ENCODE measurements at places on chromosomes 16 and 17. TPM values are rescaled to one million over a fixed set of nuclear protein-coding genes. Genes with fewer than 3 reads are reported as not detected.

Gene OR1A1
- not detected for total RNA-seq

DNA sequence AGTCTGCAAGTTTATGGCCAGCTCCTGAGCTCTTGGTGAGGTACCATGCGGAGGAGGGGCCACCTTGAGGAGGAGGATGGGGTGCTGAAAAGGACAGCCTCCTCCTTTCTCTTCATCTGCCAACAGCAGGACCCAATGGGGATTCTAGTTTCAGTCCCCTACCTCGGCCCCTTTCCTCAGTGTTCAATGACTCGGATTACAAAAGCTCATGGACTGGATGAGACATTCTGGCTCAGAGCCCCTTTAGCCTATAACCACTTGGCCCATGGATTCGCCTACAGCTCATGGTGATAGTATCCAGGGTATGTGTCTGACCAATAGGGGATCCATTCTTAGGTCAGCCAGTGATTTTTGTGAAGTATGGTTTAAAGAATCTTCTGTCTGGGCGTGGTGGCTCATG, 8.5 kb upstream of the PIK3R6 start:
- DNase-seq = no peak

GRCh38 chr16:51393381-51394005, 242.4 kb upstream of the SALL1 start:
- DNase-seq = no peak

DNA sequence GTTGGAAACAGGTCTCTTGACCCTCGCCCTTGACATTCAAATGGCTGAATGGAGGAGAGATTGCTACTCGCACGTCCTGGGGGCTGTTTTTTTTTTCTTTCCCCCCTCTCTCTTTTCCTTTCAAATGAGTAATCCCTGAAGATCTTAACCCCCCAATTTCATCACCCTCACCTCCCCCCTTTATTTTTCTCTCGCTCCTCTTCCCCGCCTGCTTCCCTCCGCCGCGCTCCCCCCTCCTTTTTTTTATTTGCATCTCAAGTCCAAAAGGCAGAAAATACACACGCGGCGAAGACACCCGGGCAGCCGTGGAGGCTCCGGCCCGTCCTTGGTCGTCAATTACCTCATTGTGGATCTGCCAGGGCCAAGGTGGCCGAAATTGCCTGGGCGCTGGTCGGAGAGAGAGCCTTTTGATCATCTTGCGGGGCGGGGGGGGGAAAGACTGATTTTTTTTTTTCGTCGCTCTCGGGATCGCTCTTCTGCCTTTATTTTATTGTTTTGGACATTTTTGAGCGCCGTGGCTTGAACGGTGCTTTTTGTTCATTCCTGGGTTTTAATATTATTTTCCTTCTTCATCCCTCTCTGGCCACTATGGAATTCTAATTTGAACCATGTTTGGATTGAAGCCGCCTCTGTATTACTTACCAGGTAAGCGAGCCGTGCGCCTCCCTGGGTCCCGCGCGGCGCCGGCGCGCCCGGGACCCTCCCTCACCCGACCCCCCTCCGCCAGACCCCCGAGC, 57.2 kb upstream of the GSE1 start:
- no peak for DNase-seq

Gene CAVIN1
- total RNA-seq = 244 TPM

- peak; percentile 32 for DNase-seq
Measured at GRCh38 chr16:53159781-53160436, 105.1 kb downstream of the CHD9 start.

DNA sequence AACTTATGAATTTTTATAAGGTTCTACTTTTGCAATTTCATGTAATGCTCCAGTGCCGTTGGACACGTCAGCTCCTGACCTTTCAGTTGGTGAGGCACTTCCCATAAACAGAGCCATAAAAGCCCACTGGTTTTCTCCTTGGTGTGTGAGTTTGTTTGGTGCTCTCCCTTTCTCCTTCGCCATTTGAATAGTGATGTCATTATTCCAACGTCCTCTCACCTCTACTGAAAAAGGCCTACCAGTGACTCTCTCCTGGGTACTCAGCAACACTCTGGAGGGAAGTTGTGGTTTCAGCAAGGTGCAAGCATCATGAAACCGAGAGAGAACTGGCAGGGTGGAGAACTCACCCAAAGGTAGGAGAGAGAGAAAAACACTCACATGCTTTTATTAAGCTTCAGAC, 29.6 kb upstream of the HNF1B start:
- DNase-seq = no peak

DNA sequence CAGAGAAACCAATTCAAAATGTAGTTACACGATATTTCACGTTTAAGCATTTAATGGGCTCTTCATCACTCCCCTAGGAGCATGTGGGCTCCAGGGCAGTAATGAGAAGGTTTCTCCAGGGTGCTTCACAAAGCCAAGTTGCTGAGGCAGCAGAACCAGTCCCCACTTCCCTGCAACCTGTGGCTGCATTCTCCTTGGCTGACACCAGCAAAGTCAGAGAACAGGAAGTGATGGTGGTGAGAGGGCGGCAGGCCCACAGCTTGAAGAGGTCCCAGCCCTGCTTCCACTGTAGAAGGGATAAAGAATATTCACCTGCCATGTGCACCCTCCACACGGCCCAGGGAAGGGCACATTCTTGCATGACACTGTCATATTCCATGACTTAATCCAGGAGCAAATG, 133.2 kb downstream of the CBLN1 start:
- no peak for DNase-seq

DNA sequence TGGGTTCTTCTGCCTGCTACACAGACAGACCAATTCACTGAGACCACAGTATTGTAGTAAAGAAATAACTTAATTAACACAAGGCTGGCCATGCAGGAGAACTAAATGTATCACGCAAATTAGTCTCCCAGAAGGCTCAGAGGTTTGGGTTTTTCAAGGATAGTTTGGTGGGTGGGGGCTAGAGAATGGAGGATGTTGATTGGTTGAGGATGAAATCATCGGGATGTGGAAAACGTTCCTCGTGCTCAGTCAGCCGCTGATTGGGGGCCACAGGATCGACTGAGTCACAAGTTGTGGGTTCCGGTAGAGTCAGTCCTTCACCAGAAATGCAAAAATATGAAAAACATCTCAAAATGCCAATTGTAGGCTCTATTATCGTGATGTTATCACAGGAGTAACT, 18.7 kb downstream of the RHOT1 start:
- DNase-seq = no peak

GRCh38 chr16:12057266-12057665, 80.7 kb downstream of the SNX29 start:
- no peak for DNase-seq

Gene KRT25
- total RNA-seq = not detected

DNA sequence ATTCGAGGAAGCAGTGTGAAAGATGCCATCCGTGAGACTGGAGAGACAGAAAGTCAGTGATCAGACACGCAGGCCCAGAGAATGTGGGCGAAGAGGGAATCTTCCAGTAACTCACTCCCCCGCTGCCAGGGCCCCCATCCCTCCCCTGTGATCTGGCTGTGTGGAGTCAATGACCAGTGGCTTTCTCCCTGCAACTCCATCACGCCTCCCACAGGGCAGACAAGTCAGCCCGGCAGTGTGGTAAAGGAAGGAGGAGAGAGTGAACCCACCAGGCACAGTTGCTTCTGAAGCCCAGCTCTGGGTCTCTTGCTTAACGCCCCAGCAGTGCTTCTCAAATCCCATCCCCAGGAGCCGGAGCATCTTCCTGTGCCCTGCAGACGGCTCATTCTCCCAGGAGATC, 142.1 kb downstream of the ZNF423 start:
- no peak for DNase-seq

- DNase-seq = no peak
Measured at GRCh38 chr17:58235821-58236220, 2.6 kb upstream of the LPO start.

- DNase-seq = no peak
Measured at GRCh38 chr16:81499576-81500380, 55.2 kb downstream of the CMIP start.

Gene EVPL
- total RNA-seq = 0.31 TPM

GRCh38 chr17:81031566-81032550, 3.1 kb upstream of the BAIAP2 start:
- DNase-seq = no peak

- DNase-seq = no peak
Measured at GRCh38 chr17:13429201-13429600, 172.5 kb downstream of the HS3ST3A1 start.

Data from heart right ventricle (tissue), 16 donors.